ENCODE measurements at places on chromosomes 4 and X.

- peak; percentile 74 for DNase-seq
These were observed at the start of gene AFAP1 for GRCh38 chr4:7939377-7940108. AFAP1 (minus strand) TSS chr4:7939861; CDS start chr4:7872078, 67,783 bp downstream.

DNA sequence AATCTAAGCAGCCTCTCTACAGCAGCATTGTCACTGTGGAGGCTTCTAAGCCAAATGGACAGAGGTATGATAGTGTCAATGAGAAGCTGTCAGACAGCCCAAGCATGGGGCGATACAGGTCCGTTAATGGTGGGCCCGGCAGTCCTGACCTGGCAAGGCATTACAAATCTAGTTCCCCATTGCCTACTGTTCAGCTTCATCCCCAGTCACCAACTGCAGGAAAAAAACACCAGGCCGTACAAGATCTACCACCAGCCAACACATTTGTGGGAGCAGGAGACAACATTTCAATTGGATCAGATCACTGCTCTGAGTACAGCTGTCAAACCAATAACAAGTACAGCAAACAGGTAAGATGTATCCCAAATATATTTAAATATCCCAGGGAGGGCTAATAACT is 4.1 kb downstream of the PCDH7 start:
- no peak for DNase-seq

- no peak for DNase-seq
These were observed 230.0 kb upstream of the NWD2 start for GRCh38 chr4:37014584-37014983.

- DNase-seq: no peak
These were observed 98.1 kb downstream of the MGST2 start for GRCh38 chr4:139763672-139764071.

- no peak for DNase-seq
These were observed 114.6 kb downstream of the UBE2K start for GRCh38 chr4:39812500-39812899.

DNA sequence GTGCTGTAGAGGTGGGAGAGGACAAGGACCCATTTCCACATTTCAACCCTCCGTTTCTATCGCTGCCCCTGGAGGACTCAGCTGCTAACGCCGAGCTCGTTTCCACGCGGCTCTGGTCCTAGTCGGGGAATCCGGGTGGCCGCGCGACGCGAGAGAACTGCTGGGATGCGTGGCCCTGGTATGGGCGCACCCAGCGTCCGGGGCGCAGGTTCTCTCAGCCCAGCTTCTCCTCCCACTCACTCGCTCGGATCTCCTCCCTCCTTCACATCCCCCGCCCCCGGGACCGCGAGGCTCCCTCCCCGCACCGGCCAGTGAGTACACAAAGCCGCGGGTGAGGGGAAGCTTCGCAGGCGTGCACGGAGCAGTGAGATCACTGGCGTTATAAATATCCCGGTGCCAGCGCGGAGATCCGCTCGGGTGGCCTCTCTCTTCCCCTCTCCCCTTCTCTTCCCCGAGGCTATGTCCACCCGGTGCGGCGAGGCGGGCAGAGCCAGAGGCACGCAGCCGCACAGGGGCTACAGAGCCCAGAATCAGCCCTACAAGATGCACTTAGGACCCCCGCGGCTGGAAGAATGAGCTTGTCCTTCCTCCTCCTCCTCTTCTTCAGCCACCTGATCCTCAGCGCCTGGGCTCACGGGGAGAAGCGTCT is at the start of gene FGF5:
Gene FGF5 (plus strand): TSS at position 412 of the 649 bp plus-strand sequence. CDS start 161 bp downstream, at position 573.
- DNase-seq: peak; percentile 98

- no peak for DNase-seq
These were observed 10.4 kb downstream of the KIT start for GRCh38 chr4:54668014-54668611.

- DNase-seq: no peak
These were observed 66.5 kb downstream of the ELOVL6 start for GRCh38 chr4:110131916-110132315.

- no peak for DNase-seq
These were observed 263.2 kb downstream of the PDHA2 start for GRCh38 chr4:96103086-96103485.

GRCh38 chr4:173273941-173274340 is 60.2 kb downstream of the HMGB2 start:
- no peak for DNase-seq
